Foreskin fibroblast (primary cell): ENCODE measurements at places on chromosomes 2 and 18.

GRCh38 chr18:66582211-66582610 is 21.7 kb downstream of the CDH19 start:
- DNase-seq: no peak

DNA sequence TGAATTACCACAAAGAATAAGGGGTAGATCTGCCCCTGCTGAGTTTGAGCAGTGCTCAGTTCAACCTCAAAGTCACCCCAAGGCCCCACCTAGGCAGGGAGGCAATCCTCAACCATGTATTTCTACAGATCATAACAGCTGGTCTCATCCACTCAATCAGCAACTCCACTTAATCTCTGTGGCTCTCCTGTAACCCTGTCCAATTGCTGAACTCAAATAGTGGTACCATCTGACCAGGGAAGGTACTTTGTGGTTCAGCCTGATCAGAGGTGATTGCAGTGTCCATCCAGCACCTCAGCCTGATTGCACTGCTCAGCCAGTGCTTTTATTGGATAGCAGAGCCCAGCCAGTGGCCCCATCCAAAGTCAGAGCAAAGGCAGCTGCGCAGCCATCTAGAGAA is 91.0 kb upstream of the SLC4A10 start:
- DNase-seq: no peak

GRCh38 chr2:96260387-96261260 is 5.2 kb downstream of the TMEM127 start:
- peak; percentile 96 for DNase-seq

- DNase-seq: no peak
These were observed 543.0 kb downstream of the PLCL1 start for GRCh38 chr2:198347349-198347748.

DNA sequence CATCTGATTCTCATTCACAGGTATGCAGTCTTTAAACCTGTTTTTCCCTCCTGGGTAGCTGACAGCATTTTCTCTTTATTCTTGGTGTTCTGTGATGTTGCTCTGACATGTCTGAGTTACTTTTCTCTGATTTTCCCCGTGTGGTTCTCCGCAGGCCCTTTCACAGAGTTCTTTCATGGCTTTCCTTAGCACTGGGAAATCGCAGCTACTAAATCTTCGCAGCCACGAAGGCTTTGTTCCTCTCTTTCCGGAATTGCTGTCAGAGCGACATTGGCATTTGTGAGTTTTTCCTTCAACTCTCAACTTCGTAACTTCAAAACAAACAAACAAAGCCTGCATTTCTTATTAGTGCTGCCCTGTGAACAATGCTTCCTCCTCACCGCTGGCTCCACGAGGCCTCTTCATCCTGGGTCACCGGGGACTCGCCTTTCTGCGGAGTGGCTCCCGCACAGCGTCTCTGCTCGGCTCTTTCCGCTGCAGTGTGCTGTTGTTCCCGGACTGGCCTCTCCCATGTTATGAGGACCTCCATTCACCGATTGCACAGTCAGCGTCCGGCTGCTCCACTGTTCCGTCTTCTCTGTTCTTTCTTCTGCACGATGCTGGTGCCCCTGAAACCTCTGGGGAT is 16.1 kb downstream of the COLEC11 start:
- no peak for DNase-seq

- no peak for DNase-seq
These were observed 118.4 kb downstream of the LNPK start for GRCh38 chr2:175883586-175884194.

DNA sequence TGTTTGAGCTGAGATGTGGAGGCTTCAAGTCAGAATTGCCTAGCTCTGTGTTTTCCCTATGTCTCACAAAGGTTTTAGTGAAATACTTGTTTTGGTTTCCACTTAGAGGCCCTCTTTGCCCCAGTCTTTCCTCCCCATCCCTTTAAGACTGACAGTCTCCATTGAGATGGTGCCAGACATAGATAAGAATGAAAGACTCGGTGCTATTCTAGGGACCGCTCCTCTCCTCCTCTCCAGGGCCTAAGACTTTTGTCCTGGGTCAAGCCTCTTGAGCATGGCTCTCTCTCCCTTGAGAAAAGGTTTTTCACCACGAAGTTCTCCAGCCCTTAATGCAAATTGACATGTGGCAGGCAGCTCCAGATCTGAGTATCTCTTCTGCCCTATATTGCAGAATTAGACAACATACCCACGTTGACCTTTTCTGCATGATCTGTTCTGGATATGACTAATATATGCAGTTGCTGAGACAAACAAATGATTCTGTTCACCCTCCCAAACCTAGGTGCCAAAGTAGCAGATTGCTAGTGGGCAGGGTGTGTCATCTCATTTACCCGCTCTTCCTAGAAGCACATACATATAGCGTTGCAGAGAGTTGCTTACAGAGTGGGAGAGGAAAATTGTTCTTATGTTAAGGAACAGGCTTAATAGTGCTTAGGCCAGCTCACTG is 47.5 kb upstream of the ACSL3 start:
- DNase-seq: no peak

GRCh38 chr2:30287190-30287840 is 56.0 kb downstream of the LBH start:
- DNase-seq: no peak

- peak; percentile 60 for DNase-seq
These were observed 63.0 kb downstream of the TWIST2 start for GRCh38 chr2:238910751-238911351.

- peak; percentile 16 for DNase-seq
These were observed 72.1 kb upstream of the MAP4K4 start for GRCh38 chr2:101625387-101625786.

DNA sequence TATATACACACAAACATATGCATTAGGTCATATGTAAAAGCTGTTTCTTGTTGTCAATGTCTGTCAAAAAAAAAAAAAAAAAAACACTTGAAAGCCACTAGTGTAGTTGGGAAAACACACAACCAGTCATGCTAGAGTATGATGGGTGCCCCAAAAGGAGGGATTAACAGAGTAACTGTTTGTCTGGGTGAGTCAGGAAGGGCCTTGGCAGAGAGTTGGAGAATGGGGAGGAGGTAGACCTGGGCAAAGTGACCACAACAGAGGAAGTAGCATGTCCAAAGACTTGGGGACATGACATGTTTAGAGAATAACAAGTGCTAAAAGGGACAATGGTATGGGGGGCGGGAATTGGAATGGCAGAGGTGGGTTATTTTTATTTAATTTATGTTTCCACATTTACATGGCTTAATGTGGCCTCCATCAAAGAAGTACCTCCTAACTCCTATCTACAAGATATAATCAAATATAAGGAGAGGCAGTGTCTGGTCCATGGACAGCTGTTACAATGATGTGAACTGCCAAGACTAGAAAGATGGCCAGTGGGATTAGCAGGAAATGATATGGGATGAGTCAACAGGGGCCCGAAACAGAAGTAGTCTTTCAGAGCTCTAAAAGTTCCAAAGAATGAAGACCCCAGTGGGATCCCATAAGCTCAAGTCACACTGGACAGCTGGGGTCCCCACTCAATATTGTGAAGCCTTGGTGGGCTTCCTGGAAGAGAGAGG is 99.9 kb upstream of the ZFP36L2 start:
- DNase-seq: no peak

DNA sequence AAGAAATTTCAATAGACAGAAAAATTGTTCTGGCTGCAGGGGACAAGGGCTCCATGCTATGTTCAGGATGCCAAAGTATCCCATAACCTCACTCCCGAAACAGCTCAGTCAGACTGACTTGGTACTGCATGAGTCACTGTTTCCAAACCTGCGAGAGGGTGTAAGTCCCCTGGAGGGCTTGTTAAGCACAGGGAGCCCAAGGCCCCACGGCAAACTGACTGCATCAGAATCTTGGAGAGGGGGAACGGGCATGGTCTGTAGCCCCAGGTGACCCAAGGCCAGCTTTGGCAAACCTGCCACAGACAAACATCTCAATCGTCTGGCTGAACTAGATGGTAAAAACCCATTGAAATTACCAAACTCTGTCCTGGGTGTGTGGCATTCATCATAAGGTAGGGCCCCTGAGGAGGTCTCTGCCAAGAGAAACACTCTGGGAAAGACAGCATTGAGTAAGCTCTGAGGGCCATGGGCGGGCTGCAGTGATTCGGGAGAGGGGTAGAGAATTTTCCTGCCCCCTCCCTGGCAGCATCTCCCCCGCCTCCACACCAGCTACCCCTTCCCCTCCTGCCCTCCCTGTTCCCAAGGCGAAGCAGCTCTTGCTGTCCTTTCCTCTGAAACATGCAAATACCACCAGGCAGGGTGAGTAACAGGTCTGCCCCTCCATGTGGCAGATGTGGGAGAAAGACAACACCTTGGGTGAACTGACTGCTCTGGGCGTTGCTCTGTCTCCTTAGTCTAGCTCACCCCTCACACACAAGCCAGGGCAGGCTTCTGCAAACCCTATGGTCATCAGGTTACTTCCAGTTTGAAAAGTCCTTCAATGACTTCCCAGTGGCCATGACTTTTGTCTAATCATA is 274.7 kb upstream of the SIX2 start:
- peak; percentile 73 for DNase-seq

GRCh38 chr18:46346896-46347630 is 242.9 kb downstream of the HAUS1 start:
- DNase-seq: no peak

DNA sequence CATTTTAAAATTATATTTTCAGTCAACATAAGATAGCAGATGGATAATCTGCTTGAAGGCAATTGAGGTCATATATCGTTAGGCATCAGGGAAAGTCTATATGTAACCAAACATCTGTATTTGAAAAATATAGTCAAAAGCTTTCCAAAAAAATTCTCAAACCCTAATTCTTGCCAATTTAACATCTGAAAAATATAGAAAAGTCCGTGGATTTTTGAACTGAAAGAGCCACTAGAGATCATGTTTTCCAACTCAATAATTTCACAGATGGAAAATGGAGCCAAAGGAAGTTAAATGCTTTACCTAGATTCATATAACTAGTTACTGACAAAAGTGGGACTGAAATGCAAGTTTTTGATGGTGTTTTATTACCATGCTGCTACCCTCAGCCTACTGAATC is 185.1 kb upstream of the ZNF804A start:
- DNase-seq: no peak

- no peak for DNase-seq
These were observed 48.4 kb downstream of the TMEM17 start for GRCh38 chr2:62457556-62457955.

DNA sequence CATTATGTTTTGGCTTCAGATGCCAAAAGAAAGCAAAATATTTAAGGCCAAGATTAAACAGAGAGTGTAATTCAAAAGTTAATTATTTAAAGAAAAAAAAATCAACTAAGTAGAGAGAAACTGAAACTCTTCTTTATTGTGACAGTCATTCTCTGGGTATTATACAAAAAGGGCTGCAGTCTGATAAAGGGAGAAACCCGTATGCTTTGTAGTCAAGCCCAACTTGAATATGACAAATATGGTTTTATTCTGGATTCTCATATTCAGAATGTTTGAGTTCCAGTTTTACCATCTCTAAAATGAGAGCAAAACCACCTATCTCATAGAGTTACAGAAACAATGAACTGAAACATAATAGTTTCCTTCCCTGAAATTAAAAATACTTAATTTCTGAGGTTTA is 8.2 kb downstream of the CDH2 start:
- DNase-seq: no peak

DNA sequence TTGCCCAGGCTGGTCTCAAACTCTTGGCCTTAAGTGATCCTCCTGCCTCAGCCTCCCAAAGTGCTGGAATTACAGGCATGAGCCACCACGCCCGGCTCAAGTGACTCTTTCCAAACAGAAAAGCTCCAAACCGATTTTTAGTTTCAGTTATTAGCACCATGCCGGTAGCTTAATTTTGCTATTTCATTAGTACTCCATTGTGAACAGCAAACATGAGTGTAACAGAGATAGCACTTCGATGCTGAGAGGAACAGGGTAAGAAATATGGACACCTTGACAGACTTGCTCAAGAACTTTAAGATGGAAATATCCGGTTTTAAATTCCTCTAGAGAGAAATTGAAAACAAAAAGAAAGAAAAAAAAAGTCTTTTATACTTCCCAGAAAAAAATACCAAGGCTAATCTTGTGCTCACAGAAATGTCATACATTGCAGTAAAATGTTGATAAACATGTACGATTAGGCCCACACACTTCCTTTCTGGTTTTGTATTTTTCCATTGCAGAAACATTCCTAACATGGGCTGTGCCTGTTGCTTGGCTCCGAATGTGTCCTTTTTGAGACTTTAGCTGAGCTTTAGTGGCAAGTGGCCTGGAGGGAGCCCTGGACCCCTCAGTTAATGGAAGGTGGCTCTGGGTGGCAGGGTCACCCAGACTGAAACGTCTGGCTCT is 18.3 kb downstream of the FHL2 start:
- DNase-seq: no peak

DNA sequence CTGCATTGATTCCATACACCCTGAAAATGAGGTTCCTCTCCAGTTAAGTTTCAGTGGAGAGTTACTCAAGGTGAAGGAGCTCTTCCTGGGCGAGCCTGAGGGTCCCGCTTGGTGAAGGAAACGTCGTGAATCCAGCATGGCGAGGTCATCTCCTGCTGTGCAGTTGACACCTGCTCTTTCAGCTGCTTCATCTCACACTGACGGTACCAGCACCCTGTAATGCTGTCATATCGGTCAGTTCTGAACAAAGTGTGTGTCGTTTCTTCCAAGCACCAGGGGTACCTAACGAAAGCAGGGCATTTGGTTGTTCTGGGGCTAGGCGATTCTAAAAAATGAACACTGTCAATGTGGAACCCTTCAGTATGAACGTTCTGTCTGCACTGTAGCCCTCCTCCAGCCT is 52.6 kb downstream of the ITGB1BP1 start:
- DNase-seq: no peak

DNA sequence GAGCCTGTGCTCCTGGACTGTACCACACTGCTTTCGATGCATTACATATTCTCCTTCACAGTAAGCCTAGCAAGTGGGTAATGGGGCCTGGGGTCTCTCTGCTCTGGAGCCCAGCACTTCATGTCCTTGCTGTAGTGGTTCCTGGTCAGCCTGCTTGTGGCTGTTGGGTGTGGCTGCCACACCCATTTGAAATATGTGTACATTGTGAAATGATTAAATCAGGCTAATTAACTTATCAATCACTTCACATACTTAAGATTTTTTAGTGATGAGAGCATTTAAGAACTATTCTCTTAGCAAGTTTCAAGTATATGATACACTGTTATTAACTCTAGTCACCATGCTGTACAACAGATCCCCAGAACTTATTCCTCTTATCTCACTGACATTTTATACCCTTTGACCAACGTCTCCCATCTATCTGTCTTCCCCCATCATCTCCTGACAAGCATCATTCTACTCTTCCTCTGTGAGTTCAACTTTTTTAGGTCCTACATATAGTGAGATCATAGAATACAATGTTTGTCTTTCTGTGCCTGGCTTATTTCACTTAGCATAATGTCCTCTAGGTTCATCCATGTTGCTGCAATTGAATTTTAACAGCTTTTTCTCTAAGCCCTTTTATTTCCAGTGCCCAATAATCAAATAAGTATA is 92.1 kb downstream of the LYPD6 start:
- DNase-seq: peak; percentile 66

GRCh38 chr18:40935423-40935822 is 1019.6 kb upstream of the PIK3C3 start:
- DNase-seq: peak; percentile 22

DNA sequence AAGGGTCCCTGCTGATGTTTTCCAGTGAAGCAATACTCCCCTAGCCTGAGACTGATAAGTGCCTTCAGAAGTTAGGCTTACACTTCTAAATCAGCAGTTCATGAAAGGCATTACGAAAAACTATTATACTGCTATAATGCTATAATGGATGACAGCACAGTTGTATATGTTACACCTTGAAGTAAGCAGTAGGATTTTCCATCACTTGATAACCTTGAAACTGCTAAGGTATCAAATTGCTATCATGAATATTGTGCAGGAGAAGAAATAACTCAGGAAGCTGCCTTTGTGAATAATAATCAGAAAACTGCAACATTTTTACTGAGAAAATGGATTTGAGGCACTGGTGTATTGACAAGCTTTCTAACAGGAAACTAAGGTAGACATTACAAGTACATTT is 142.3 kb downstream of the HNMT start:
- no peak for DNase-seq
